GM04504 (cell line): ENCODE measurements at places on chromosomes 7 and 10.

DNA sequence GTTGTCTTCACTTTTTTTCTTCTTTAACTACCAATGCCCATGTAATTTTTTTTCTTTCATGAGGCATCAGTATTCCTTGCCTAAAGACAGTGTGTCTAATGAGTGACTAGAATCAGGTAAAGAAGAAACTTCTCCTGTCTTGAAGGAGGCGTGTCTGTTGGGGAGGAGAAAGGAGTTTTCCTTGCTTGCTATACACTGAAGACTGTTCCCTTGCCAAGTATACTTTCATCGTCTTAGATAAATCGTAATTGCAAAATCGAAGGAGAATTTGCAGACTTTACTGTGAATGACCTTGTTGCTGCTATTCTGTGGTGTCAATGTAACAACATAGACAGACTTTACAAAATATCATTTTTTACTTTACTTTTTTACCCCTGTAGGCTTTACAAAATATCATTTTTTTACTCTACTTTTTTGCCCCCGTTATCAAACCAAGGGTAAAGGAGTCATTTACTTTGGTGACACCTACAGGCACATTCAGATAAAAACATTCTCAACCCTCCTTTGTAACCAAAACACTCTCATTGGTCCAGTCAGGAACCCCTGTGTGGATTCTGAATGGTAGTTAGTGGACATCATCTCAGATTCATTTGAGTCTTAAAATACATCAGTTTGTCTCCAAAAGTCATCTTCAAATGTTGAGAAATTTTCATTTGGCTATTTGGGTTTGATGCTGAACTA is 232.4 kb downstream of the AHR start:
- DNase-seq, result no peak

GRCh38 chr7:55526770-55527169 is 45.5 kb downstream of the VOPP1 start:
- no peak for DNase-seq

DNA sequence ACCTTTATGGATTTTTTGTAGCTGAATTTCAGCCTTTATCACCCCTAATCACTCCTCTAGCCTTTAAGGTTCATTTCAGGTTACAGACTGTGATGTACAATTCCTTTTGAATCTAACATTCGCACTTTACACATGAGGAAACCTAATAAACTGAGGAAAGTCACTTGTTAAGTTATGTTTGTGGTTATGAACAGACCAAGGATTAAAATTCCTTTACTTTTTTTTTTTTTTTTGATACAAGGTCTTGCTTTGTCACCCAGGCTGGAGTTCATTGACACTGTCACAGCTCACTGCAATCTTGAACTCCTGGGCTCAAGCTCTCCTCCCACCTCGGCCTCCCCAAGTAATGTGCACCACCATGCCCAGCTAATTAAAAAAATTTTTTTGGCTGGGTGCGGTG is 3.6 kb downstream of the MCU start:
- DNase-seq, result no peak

GRCh38 chr7:134153493-134154136 is 26.5 kb downstream of the LRGUK start:
- DNase-seq, result no peak

GRCh38 chr7:157782041-157782440 is 445.2 kb downstream of the DNAJB6 start:
- DNase-seq, result no peak

DNA sequence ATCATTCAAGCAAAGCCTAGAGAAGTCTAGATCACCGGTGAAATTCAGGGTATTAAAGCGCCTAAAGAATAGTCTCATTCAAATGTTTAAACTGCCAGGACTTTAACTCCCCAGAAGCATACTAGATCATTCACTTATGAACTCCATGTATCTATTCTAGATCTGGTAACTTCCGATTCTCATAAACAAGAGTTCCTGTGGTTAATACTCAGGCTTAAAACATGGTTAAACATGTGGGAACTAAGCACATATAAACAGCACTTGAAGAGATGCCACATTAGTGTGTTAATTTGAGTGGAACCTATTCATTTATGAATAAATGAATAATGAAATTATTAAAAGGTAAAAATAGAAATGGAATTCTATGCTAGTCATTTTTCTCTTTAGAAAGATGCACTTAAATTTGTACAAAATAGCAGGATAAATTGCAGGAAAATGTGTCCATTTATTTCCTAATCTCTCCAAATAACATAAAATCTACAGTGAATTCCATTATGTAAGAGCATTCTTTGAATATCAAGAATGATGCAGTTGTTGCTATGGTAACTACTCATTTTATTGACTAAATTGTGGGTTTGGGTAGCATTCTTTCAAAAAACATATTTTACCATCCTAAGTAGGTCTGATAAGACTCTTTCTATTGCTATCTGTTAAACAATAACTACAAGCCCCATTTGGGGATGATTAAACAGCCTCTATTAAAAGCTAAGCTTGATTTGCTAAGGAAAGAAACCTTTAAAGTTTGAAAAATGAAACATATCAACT is 147.6 kb upstream of the TMEM168 start:
- no peak for DNase-seq

DNA sequence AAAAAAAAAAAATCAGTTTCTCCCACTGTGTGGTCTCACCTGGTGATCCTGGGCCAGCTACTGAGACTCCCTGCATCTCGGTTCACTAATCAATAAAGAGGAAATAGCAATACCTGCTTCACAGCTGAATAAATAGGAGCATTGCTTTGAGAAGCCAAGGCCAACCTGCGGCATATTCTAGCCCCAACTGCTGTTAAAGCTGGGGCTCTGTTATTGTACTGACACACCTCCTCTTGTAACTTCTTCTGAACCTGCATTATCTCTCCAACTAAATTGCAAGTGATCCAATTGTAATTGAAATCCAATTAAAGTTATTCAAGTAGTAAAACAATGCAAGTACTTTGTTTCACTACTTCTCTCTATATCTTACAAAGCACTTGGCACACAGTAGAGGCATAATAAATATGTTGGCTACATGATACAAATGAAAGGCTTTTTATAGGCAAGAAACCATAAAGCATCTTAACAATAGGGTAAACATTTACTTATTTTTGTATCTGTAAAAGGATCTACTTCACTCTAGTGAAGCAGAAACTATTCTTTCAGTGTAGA is 38.4 kb downstream of the AMPH start:
- no peak for DNase-seq

DNA sequence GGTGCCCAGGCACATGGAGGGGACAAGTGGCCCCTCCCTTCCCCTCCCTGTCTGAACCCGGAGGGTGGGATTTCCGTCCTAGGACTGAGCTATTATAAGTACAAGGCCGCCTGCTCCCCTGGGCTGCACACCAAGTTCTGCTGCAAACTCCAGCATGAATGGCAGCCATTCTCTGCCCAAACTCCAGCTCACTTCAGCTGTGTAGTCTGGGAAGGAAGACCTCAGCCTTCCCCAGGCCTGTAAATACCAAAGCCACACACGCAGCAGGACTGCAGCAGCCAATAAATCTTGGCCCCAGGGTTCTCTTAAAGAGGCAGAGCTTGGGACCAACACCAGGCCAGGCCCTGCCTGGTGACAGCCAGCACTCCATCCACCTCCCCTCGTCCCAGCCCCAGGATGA is 291.3 kb upstream of the ZMIZ1 start:
- DNase-seq, result no peak

- DNase-seq, result no peak
These were observed 254.3 kb downstream of the GALNT17 start for GRCh38 chr7:71386152-71386785.

GRCh38 chr7:143392875-143393266 is 11.7 kb downstream of the ZYX start:
- DNase-seq, result no peak

DNA sequence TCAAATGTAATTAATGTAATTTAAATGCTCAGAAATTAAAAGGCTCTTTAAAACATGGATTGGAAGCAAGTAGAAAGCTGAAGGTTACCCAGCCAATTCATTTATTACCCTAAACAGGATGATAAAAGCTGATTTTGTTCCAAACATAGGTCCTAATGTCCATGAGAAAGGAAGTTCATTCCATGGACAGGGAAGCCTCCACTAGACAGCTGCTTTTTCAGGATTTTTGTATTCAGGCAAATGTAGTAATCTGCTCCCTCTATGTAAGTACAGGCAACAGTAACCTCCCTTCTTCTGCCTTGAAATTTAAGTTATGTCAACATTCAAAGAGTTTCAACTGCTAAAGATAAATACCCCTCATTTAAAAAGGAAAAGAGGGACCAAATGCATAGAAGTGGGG is 123.0 kb upstream of the WNT16 start:
- DNase-seq, result no peak

GRCh38 chr10:131478377-131478989 is 167.0 kb upstream of the TCERG1L start:
- DNase-seq, result no peak

DNA sequence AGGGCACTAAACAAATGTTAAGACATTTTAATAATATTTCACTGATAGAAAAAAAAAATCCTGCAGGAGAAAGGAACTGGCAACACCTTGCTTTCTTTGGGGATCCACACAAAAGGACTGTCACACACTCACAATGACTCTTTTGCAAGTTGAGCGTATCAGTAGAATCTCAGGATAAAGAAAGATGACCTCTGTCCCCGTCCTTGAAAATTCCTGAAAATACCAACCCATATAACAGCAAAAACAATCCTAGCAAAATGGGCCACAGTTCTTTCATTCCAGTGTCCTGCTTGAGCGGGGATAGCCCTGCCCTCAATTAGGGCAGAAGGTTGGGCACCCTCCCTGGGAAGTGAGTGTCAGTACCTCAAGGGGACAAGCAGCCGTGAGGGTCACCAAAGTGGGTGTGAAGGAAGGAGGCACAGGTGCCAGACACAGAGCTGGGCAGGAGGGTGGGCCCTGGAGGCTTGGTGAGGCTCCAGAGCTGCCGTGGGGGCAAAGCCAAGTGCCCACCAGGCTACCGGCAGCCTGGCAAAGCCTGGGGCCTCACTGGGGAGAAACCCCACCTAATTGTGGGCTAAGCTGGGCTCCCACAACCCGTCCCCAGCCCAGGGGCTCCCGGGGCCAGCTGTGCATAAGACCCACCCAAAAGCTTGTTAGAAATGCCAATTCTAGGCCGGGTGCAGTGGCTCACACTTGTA is 2.8 kb downstream of the WDR86 start:
- DNase-seq, result no peak

- DNase-seq, result no peak
These were observed 636.2 kb upstream of the ANKRD30A start for GRCh38 chr10:36489181-36489580.

DNA sequence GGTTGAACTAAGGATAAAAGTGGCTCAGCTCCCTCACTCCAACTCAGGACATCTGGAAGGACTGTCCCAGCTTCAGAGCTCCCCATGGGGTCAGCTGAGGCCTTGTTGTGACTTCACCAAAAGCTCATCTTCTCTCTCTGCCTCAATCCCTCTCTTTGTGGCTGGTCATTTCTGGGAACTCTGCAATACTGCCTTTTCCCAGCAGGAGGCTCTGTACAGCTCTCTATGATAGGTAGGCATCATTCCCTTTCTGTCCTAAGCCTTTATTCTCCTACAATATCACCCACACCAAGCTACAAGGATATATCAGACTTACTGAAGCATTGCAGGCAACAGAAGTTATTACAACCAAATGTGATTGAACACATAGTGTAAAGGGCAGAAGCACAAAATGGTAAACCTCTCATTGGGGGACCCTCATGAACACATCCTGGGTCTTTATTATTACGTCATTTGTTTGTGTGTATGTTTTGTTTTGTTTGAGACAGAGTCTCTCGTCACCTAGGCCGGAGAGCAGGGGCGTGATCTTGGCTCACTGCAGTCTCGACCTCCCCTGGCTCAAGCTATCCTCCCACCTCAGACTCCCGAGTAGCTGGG is 36.7 kb upstream of the PRPS1L1 start:
- DNase-seq, result no peak

- no peak for DNase-seq
These were observed 6.5 kb downstream of the FZD8 start for GRCh38 chr10:35635576-35635975.

- DNase-seq, result no peak
These were observed 17.0 kb upstream of the SFRP5 start for GRCh38 chr10:97788552-97789442.

GRCh38 chr10:22029445-22030236 is 26.1 kb upstream of the DNAJC1 start:
- DNase-seq, result no peak

DNA sequence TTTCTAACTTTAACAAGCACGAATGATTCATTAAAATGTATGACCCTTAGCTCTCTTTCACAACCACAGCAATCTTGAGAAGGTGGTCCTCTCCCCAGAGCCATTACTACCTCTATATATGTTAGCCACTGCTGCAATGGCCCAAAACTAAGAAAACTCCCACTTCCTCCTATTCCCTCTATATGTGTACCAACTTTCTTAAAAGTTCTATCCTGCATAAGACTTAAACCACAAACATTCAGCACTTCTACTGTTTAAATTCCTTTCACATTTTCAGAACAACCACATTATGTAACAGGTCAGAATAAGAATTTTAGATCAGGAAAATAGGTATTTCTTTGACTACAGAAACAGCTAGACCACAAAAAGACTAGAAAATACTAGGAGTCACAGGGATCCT is 36.2 kb downstream of the WASL start:
- peak; percentile 7 for DNase-seq

DNA sequence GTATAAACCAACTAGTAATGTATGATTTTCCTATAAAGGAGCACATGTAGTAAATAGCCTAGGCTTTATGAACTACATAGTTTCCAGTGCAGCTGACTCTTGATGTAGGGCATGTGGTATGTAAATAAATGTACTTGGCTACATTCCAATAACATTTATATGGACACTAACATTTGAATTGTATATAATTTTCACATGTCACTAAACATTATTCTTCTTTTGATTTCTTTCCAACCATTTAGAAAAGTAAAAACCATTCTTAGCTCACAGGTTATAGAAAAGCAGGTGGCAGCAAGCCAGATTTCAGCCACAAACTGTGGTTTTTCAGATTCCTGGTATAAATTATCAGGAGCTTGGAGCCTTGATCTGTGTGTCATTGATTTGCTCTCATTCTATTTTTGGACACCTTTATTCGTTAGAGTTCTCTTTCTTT is 1182.0 kb downstream of the CNTNAP2 start:
- no peak for DNase-seq

DNA sequence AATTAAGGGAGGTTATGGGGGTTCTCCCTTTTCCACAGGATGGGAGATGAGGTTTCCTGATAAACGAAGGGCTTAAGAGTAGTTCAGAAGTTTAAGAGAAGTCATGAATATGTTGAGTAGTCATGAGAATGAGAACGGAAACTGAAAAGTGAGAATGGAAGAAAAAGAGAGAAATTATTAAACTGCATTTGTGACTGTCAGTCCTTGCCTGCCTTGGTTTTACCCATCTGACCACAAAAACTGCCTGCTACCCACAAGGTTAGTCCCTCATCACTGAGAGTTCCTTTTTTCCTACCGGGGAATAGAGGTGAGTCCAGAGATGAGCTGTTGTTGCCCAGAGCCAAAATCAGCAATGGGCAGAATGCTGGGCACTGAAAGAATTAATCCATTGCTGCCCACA is 174.1 kb upstream of the BET1 start:
- no peak for DNase-seq
